ENCODE measurements at places on chromosomes 1 and 21.

GRCh38 chr1:223707256-223708000, 4.9 kb upstream of the CAPN2 start:
- no peak for DNase-seq

DNA sequence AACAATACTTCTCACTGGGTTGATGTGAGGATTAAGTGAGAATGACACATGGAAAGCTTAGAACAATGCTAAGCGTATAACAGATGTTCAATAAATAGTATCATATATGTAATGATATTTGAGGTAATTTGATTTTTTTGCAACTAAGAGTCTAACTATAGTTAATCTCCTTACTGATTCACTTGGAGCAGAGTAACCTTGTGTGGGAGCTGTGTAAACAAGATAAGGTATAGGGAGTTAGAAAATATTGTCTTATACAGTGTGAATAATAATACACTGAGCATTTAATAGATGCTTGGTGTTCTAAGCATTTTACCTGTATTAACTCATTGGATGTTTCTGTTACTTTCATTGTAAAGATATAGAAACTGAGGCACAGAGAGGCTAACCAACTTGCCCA, 15.9 kb downstream of the RALGPS2 start:
- DNase-seq: no peak

GRCh38 chr1:165880993-165881392, 53.6 kb downstream of the UCK2 start:
- no peak for DNase-seq

DNA sequence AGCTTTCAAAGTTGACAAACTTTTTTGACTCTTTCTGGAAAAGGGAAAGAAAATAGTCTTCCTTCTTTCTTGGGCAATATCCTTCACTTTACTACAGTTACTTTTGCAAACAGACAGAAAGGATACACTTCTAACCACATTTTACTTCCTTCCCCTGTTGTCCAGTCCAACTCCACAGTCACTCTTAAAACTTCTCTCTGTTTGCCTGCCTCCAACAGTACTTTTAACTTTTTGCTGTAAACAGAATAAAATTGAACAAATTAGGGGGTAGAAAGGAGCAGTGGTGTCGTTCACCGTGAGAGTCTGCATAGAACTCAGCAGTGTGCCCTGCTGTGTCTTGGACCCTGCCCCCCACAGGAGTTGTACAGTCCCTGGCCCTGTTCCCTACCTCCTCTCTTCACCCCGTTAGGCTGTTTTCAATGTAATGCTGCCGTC, 160.8 kb upstream of the SGIP1 start:
- DNase-seq: no peak

- no peak for DNase-seq
These were observed 12.2 kb downstream of the HLX start for GRCh38 chr1:220891224-220892085.

DNA sequence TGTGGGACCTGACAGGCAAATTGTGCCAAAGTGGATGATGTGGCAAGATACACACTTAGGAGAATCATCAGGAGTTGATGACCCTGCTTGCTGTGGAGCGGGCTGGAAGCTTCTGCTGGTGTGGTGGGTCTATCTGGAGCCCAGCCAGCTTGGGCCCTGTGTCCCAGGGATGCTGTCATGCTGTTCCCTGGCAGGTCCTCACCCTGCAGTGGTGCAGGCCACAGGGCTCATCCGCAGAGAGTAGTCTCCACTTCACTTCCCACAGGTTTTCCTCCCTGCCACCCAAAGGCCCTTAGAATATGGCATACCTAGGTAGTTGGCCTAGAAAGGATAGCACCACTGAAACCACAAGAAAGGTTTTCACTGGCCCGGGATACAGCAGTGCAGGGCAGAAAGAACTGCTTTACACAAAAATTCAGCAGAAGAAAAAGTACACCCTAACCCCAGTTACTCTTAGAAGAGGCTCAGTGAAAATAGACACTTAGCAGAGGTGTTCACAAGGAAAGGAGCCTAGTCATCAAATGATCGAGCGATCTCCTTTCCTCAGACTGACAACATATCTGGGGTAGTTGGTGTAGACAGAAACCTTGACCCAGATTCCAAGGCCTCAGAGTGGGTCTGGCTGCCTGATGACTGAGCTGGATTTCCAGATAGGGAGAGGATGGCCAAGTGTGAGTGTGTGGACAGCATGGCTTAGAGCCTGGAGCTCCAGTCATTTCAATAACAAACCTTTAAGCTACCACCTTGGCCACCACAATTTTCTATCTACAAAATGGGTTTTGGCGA, 1.3 kb upstream of the C1orf226 start:
- no peak for DNase-seq

- no peak for DNase-seq
These were observed 8.0 kb upstream of the FAM20B start for GRCh38 chr1:179017383-179018326.

GRCh38 chr21:38080888-38081287, 164.6 kb upstream of the KCNJ6 start:
- no peak for DNase-seq

GRCh38 chr1:178048426-178048825, 45.5 kb upstream of the RASAL2 start:
- no peak for DNase-seq

- no peak for DNase-seq
These were observed 75.5 kb upstream of the RAB3GAP2 start for GRCh38 chr1:220347654-220348175.

- no peak for DNase-seq
These were observed at the start of gene KIRREL1 for GRCh38 chr1:157993147-157993917. Gene KIRREL1, plus strand, starts transcription at chr1:157993645. Its CDS starts 32 bp downstream, at chr1:157993677.

Data from stimulated activated CD8-positive, alpha-beta memory T cell treated with anti-CD3 and anti-CD28 coated beads, Interleukin-4, amount 100 ng/mL, for 24 hours (primary cell).